ENCODE measurements at places on chromosomes 7 and 10.

DNA sequence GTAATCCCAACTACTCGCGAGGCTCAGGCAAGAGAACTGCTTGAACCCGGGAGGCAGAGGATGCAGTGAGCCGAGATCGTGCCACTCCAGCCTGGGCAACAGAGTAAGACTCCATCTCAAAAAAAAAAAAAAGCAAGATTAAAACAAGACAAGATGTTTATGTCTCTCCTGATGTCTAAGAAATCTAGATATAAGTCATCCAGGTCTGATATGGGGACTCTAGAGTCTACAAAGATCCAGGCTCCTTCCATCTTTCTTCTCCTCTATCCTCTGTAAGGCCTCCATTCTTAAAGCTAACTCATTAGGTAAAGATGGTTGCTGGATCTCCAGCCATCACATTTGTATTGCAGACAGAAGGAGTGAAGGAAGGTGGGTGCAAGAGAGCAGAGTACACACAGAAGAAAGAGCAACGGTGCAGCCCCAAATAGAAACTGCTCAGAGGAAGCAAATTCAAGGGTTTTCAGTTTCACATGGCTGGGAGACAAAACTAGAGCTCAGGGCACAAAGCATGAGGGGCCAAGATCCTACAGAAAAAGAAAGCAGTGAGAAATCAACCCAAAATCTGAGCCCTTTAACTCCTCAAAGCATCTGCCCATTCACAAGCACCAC, 57.6 kb downstream of the USP6NL start:
- no peak for DNase-seq

GRCh38 chr10:5643346-5644067, 22.9 kb downstream of the ASB13 start:
- no peak for DNase-seq

DNA sequence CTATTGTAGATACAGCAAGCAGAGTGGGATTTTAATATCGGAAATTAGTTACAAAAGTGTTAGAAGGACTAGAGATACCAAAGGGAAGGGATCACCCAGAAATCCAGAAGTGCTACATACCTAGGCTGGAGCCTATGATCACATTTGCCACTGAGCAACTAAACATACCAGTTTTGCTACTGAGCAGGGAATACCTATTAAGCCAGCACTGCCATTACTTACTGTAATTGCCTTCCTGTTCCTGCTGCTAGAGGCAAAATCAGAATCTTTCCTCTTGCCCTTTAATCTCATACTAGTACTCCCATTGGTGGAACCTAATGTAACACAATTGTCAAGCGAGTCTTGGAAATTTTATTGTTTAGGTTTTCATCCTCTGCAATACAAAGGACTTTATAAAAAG, 121.7 kb downstream of the ATRNL1 start:
- DNase-seq = no peak

DNA sequence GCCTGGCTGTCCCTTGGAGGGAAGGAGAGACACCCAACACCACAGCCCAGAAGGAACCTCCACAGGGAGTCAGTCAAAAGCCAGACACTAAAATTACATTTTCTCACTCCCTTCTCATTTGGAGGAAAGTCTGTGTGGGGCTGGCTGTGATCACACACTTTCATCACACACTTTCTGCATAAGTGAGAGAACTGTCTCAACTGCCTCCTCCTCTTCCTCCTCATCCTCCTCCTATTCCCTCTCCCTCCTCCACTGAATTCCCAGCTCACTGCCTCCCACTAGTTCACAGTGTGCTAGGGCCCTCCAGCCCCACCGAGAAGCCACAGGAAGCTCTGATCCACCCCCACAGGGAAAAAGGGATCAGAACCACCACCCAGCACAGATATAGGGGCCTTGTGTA, 91.6 kb downstream of the KCNMA1 start:
- DNase-seq = no peak

DNA sequence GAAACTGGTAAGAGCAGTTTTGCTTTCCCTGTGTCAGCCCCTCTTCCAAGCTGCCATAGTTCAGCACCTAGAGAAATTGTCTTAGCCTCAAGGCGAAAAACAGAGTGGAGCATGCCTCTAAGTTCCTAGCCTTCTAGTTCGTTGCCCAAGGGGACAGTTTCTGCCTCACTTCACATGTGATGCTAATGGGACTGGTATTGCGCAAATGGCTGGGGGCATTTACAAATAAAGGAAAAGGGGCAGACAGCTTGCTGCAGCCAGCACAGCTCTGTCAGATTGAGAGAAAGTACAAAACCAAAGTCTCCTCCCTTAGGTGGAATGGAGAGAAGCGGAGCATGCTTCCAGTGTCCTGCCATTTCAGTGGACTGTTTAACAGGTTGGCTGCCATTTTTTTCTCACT, 567.7 kb downstream of the ETV1 start:
- DNase-seq = no peak

DNA sequence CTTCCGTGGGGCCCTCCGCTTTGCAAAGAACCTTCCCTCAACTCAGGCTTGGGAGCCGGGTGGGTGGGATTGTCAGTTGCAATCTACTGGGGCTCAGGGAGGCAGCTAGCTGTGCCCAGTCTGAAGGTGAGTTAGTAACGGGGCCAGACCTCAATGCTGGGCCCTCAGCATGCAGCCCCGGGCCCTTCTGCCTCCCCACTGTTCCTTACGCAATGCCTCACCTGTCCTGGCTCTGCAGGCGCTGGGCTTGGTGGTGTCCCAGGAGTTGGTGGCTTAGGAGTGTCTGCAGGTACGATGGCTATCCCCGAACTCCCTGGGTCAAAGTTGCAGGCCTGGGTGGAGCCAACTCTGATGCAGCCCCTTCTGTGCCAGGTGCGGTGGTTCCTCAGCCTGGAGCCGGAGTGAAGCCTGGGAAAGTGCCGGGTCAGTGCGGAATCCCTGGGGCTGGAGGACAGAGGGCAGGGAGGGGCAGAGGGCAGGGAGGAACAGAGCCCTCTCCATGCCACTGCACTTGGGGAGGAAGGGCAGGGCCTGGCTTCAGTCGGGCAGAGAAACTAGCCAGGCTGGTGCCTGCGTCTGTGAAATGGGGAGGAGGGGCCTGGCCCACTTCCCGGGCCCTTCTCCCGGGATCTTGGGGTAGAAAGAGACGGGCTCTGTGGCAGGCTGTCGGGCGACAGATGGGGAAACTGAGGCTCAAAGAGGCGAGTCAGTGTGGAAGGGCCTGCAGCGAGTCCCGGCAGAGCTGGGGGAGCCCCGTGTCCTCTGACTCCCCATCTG, 15.0 kb downstream of the ELN start:
- DNase-seq = no peak

- DNase-seq = no peak
Observed at GRCh38 chr7:75690121-75690523, 48.6 kb downstream of the HIP1 start.

- DNase-seq = no peak
Observed at GRCh38 chr7:132430861-132431822, 145.1 kb downstream of the PLXNA4 start.

GRCh38 chr10:69010151-69010640, 21.6 kb downstream of the KIFBP start:
- DNase-seq = no peak

All from left forelimb (tissue), 1 donor.